ENCODE measurements at places on chromosomes 6 and 20.

GRCh38 chr6:108672641-108673040 is 111.9 kb downstream of the FOXO3 start:
- DNase-seq = no peak

DNA sequence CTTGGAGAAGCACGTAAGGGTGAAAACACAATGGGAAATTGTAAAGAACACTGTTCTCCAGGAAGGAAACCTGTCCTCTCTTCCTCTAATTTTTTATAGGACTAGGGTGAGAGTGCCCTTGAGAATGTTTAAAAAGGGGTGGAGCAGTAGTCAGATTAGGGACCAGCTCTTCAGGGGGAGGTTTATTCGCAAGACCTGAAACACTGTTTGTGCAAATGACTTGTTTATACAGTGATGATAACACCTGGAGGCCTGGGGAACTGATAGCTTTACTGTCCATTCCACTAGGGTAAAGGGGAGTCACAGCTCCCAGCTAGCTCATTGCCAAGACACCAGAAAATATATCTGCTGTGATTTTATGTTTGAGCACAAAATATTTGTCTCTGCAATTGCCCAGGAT is 8.1 kb upstream of the FUT9 start:
- no peak for DNase-seq

GRCh38 chr6:138334963-138335362 is 42.7 kb upstream of the SMIM28 start:
- DNase-seq = no peak

DNA sequence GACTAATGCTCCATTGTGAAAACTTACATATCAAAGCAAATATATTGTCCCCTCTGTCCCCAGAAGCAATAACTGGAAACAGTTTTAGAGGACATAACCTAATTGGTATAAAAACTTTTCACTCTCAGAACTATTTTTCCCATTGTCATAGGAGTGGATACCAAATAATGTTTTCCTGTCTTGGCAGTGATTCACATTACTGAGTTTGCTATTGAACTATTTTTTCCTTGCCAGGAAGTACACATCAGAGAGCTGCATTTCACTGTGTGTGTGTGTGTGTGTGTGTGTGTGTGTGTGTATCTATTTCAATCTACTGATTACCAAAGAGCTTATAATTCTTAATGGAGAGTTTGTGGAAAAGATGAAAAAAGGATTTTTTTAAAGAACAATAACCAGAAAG is 45.4 kb downstream of the AKAP12 start:
- DNase-seq = no peak

- DNase-seq = no peak
Observed at GRCh38 chr6:116316772-116317467, 37.2 kb upstream of the TSPYL1 start.

- no peak for DNase-seq
Observed at GRCh38 chr20:55273149-55273548, 732.2 kb downstream of the CBLN4 start.

DNA sequence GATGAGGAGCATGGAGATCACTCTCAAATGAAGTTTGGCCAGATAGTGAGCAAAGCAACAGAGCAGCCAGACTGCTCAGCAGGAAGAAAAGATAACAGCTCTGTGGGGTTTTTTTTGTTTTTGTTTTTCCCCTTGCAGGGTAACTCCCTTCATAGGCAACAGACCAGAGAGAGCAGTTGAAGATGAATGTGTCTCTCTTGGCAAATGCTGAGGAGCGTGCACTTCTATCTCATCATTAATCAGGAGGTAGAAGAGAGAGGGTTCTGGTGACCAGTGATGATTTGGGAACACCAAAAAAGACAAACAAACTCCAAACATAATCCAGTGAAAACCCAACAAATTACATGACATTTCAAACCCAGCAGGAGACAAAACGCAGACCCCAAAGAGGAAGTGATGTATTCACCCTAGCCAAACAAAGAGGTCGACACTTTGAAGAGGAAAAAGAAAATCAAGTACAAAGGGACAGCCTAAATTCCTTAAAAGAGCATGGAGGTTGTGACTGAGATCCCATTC is 66.2 kb upstream of the RREB1 start:
- DNase-seq = peak; percentile 33

GRCh38 chr6:111985202-111985731 is 68.6 kb upstream of the CCN6 start:
- no peak for DNase-seq

- DNase-seq = no peak
Observed at GRCh38 chr20:21149344-21149743, 23.5 kb downstream of the KIZ start.

DNA sequence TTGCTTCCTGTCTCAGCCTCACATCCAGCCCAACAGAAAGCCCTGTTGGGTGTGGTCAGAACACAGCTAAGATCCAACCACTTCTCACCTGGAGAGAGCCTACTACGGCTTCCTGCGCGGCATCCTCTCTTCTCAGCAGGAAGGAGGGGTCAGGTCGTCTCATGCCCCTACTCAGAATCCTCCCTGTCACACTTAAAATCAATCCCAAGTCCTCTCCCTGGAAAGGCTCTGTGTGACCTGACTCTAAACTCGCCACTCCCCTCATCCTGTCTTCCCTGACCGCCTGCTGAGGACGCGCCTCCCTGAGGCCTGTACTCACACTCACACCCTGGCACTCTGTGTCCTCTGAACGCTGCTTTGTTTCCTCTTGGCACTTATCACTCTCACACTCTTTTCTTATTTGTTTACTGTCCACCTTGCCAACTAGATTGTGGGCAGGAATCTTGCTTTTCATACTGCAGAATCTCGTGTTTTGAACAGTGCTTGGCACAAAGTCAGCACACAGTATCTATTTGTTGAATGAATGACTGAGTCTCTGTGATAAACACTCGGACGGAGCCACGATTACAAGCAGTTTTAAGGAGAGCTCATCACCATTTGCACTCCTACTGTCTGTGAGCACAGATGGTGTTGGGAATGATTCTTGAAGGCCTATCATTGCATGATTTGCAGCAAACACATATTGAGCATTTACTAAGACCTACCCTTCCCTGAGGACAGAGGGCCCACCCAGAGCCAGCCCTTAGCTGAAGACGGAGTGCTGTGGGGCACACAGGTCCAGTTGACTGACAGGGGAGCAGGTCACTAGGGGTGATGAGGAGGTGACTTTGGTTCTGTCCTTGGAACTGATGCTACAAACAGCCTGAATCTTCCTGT is 18.7 kb downstream of the RAB5IF start:
- DNase-seq = no peak
